ENCODE measurements at places on chromosomes 12 and 14.

- no peak for DNase-seq
- no peaks in the 10 kb centered on the region for H3K36me3 ChIP-seq
- H3K4me3 ChIP-seq: no peak overlapping the region
- no peaks in the 10 kb centered on the region for H3K4me1 ChIP-seq
These were observed 819.2 kb downstream of the FSCB start for GRCh38 chr14:43687921-43688320.

- H3K27ac ChIP-seq: no peak overlapping the region
- no peak overlapping the region for H3K4me3 ChIP-seq
- no peaks in the 10 kb centered on the region for H3K27me3 ChIP-seq
- H3K36me3 ChIP-seq: no peaks in the 10 kb centered on the region
- H3K4me1 ChIP-seq: no peaks in the 10 kb centered on the region
- DNase-seq: no peak
These were observed 50.4 kb upstream of the TSPAN8 start for GRCh38 chr12:71208053-71208685.

- H3K4me1 ChIP-seq: no peaks in the 10 kb centered on the region
- no peak overlapping the region for H3K4me3 ChIP-seq
- H3K36me3 ChIP-seq: no peaks in the 10 kb centered on the region
These were observed 107.0 kb downstream of the EXOC5 start for GRCh38 chr14:57161583-57162234.

GRCh38 chr12:89706551-89706950 is 2.1 kb downstream of the ATP2B1 start:
- H3K27ac ChIP-seq: peak overlapping the region; percentile 96
- H3K4me3 ChIP-seq: peak overlapping the region; percentile 97
- DNase-seq: no peak
- no peaks in the 10 kb centered on the region for H3K27me3 ChIP-seq
- H3K4me1 ChIP-seq: peaks cover 32% of the 10 kb centered on the region

- no peaks in the 10 kb centered on the region for H3K36me3 ChIP-seq
- H3K4me3 ChIP-seq: no peak overlapping the region
- no peak for DNase-seq
- no peaks in the 10 kb centered on the region for H3K27me3 ChIP-seq
- H3K4me1 ChIP-seq: no peaks in the 10 kb centered on the region
These were observed 73.0 kb downstream of the CIT start for GRCh38 chr12:119804011-119804641.

GRCh38 chr12:107247650-107248049 is 154.3 kb upstream of the CRY1 start:
- no peak for DNase-seq
- no peaks in the 10 kb centered on the region for H3K4me1 ChIP-seq
- no peak overlapping the region for H3K27ac ChIP-seq

DNA sequence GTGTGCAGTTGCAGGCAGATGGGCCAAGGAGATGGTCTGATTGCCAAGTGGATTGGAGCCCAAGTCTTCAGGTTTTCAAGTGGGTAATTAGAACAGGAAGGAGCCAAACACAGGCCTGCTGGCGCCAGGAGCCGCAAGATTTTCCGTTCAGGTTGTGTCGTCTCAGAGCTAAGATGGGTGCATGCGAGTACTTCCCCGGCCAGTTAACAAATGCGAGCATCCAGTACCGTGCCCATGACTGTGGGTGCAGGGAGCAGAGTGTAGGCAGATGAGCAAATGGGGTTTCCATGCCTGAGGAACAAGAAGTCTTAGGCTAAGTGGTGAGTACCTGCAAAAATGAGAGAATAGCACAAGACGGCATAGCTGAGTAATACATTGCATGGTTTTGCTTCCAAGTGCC is 90.5 kb downstream of the CHST11 start:
- no peak for DNase-seq
- no peaks in the 10 kb centered on the region for H3K36me3 ChIP-seq
- peaks cover 4% of the 10 kb centered on the region for H3K4me1 ChIP-seq
- no peak overlapping the region for H3K4me3 ChIP-seq
- no peaks in the 10 kb centered on the region for H3K27me3 ChIP-seq

DNA sequence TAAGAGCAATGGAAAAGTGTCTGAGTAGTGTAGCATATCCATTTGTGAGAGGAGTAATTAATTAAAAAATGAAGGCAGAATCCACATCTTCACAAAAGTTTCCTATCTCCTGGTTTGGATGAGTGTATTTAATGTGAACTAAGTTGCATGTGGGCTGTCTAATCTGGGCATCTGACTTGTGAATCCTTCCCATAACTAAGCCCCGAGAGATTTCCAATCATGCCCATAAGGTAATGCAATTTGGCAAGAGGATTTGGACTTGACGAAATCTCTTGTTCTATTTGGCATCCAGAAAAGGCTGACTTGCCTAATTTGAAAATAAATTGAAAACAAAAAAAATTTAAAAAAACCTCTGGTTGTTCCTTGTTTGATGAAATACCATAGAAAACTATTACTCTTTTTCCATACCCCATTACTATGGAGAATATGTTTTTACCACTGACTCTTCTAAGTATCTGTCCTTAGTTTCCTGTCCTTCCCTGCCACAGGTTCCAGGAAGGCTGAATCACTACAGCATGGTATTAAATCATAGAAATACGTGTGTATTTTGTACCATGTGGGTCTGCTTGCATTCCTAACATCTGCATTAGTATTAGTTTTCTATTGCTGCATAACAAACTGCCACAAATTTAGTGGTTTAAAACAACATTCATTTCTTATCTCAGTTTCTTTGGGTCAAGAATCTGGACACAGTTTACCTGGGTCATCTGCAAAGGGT is 48.4 kb downstream of the ETV6 start:
- H3K27me3 ChIP-seq: no peaks in the 10 kb centered on the region
- no peaks in the 10 kb centered on the region for H3K4me1 ChIP-seq
- H3K36me3 ChIP-seq: no peaks in the 10 kb centered on the region

DNA sequence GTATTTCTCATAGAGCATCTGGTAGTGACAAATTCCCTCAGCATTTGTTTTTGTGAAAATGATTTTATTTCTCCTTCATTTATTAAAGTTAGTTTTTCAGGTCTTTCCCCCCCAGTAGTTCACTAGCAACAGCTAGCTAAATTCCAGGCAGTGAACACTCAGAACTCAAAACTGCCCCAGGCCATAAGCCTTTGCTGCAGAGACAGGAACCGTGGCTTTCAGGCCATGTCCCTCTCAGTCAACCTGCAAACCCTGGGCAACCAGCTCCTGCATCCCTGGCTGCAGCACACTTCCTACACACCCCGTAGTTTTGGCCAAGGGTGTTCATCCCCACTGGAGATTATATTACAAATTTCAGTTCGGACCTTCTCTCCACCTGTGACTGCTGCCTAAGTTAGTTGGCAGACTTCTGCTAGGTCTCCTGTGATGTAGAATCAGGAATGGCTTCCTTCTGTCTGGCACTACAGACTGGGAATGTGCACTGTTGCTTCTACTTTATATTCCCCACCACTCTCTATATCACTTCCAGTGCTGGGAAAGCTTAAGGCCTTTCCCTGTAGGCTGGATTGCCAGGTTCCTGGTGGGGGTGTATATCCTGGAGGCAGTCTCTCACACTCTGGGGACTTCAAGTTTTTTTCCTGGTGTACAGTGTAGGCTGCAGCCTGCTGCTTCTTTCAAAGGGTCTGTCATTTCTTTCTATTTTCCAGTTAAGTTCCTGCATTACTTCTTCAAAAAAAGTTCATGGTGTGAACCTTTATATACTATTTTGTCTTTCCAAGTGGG is 924.4 kb upstream of the LRFN5 start:
- no peak for DNase-seq
- H3K36me3 ChIP-seq: no peaks in the 10 kb centered on the region
- no peak overlapping the region for H3K4me3 ChIP-seq
- H3K27ac ChIP-seq: no peak overlapping the region
- no peaks in the 10 kb centered on the region for H3K27me3 ChIP-seq
- no peaks in the 10 kb centered on the region for H3K4me1 ChIP-seq

- no peaks in the 10 kb centered on the region for H3K27me3 ChIP-seq
- H3K4me1 ChIP-seq: no peaks in the 10 kb centered on the region
- H3K4me3 ChIP-seq: no peak overlapping the region
- DNase-seq: no peak
- no peak overlapping the region for H3K27ac ChIP-seq
These were observed 479.0 kb upstream of the SYT1 start for GRCh38 chr12:78385541-78385940.

- no peak for DNase-seq
- H3K27ac ChIP-seq: no peak overlapping the region
- no peaks in the 10 kb centered on the region for H3K4me1 ChIP-seq
- H3K36me3 ChIP-seq: no peaks in the 10 kb centered on the region
- no peak overlapping the region for H3K4me3 ChIP-seq
These were observed 358.1 kb downstream of the RAD51B start for GRCh38 chr14:68177728-68178127.

DNA sequence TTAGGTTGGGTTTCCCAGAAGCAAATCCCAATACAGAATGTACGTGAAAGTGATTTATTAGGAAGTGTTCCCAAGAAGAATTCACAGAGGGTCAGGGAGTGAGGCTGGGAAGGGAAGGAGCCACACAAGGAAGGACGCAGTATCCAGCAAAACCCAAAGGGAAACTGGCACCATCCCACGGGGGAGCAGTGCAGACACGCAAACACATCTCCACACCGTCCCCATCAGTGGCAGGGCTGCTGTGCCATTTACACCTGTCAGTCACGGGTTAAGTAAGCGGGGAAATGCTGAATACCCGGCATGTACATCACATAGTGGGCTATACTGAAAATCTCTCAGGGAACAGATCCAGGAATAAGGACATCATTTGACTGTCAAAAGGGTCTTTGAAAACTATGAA is 93.9 kb downstream of the SLC38A1 start:
- no peak overlapping the region for H3K4me3 ChIP-seq
- H3K4me1 ChIP-seq: peaks cover 13% of the 10 kb centered on the region
- no peaks in the 10 kb centered on the region for H3K27me3 ChIP-seq
- H3K36me3 ChIP-seq: no peaks in the 10 kb centered on the region

GRCh38 chr12:89950421-89950820 is 241.8 kb upstream of the ATP2B1 start:
- H3K27me3 ChIP-seq: no peaks in the 10 kb centered on the region
- no peak overlapping the region for H3K4me3 ChIP-seq
- no peak for DNase-seq

DNA sequence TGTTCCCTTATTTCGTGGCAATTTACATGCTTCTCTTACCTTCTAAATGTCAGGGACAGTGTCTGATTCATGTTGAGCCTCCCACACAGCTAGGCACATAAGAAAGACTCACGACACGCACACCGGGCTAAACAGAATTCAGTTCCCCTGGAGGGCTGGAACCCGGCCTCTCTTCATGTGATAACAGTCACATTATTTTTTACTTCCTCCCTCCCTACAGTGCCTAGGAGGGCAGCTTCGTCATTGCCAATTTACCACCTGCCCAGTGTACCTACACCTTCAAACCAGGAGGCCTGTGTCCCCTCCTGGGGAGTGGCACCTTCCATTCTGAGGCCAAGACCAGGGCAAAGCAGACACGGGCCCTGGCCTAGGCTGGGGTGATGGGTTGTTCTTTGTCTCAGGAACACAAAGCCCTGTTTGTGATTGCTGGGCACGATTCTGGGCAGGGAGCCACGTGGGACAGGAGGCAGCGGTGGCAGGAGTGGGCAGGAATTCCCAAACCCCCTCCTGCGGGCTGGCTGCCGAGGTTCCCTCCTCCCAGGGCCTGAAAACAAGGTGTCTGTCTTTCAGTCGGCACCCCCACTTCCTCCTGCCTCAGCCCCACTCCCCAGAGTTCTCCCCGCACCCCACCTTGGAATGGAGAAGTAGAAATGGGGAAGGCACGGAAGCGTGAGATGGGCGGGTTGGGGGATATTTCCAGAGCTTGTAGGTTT is 6.8 kb upstream of the RASAL1 start:
- DNase-seq: no peak
- no peak overlapping the region for H3K27ac ChIP-seq
- no peaks in the 10 kb centered on the region for H3K4me1 ChIP-seq
- H3K4me3 ChIP-seq: no peak overlapping the region
- H3K36me3 ChIP-seq: no peaks in the 10 kb centered on the region

GRCh38 chr12:92156139-92156538 is 10.5 kb upstream of the BTG1 start:
- no peak overlapping the region for H3K4me3 ChIP-seq
- H3K36me3 ChIP-seq: no peaks in the 10 kb centered on the region

DNA sequence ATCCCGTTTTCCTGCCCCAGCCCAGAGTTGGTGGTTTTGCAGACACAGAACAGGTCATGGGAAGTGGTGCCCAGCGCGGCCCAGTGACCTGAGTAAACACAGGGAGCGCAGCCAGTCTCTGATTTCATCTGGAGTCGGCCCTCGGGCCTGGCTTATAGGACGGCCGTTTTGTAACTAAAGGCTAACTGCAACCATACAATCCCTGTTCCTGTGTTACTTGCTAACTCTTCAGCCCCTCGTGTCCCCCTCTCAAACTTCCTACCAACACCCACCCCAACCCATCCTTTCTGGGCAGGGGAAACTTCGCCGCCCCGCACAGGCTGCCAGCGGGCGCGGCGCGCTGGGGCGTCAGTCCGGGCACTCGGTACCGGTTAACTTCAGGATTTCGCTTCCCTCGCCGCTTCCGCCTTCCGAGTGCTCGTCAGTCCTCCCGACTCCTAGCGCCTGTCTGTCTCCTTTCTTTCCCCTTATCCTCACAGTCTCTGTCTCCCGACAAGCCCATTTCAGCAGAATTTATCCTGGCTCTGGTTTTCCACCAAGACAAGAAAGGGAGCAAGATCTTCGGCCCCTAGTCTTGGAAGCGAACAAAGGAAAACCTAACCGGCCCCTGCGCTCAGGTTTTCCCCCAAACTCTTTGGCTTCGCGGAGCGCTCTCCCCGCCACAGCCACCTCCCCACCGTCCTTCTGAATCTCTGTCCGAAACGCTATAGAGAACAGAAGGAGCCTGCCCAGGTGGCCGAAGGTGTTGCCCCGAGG is 2.0 kb downstream of the SIX1 start:
- H3K4me1 ChIP-seq: peaks cover 27% of the 10 kb centered on the region
- H3K27me3 ChIP-seq: peaks cover 64% of the 10 kb centered on the region
- no peak for DNase-seq
- no peak overlapping the region for H3K27ac ChIP-seq
- no peak overlapping the region for H3K4me3 ChIP-seq

- no peaks in the 10 kb centered on the region for H3K36me3 ChIP-seq
- no peak for DNase-seq
- no peaks in the 10 kb centered on the region for H3K4me1 ChIP-seq
- H3K27ac ChIP-seq: no peak overlapping the region
- no peaks in the 10 kb centered on the region for H3K27me3 ChIP-seq
- no peak overlapping the region for H3K4me3 ChIP-seq
These were observed 806.0 kb upstream of the ATXN7L3B start for GRCh38 chr12:73731658-73732057.

GRCh38 chr12:48980389-48980952 is 2.3 kb downstream of the WNT1 start:
- no peaks in the 10 kb centered on the region for H3K36me3 ChIP-seq
- peak overlapping the region; percentile 33 for H3K27ac ChIP-seq
- H3K4me3 ChIP-seq: peak overlapping the region; percentile 56
- peak; percentile 19 for DNase-seq

DNA sequence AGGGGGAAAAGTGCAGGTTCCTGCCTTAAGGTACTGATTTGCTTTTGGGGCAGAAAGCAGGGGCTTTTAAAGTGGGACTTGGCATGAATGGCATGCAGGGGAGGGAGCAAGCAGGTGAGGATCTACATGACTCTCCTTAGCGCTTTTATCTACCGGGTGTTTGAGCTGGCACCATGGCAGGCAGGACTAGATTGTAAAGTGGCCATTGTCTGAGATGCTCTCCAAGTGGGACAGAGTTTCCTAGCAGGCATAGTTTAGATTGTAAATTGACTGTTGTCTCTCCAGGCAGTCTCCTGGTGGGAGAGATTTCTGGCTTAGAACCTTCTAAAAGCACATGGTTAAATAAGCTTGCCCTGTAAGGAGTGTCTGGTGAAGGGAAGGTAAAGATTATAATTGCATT is 5.3 kb upstream of the DICER1 start:
- no peaks in the 10 kb centered on the region for H3K27me3 ChIP-seq
- H3K4me1 ChIP-seq: peaks cover 6% of the 10 kb centered on the region
- H3K36me3 ChIP-seq: no peaks in the 10 kb centered on the region
- H3K4me3 ChIP-seq: no peak overlapping the region
- H3K27ac ChIP-seq: no peak overlapping the region

Data from effector memory CD4-positive, alpha-beta T cell (primary cell).